Smooth muscle cell of the brain vasculature (primary cell): ENCODE measurements at places on chromosomes 16 and 17.

DNA sequence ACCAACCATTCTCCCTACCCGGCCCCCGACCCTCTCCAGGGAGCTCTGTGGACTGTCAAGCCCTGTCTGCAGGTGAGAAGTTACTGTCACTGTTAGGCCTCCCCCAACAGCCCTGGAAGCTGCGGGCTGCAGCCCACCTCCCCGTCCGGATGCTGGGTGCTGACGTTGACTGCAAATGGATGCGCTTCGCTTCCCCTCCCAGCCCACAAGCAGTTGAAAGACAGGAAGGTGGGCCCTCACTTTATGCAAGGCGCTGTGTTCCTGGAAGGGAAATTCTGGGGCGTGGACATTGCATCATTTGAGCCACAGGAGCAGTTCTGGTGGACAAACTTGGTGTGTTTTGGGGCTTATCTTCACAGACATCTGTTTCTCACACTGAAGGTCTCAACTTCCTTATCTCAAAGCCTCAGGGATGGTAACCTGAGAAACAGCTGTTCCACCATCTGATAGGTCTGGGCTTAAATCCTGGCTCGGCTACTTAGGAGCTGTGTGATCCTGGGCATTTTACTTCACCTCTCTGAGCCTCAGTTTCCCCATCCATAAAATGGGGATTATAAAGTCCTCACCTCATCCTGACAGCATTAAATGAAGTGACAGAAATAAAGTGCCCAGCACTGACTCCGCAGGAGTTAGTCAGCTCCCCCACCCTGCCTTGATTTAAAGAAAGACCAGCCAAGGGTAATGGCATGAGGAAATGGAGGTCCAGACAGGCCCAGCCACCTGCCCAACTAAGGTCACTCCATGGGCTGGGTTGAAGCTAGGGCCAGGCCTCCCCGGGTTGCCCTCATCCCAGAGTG, 4.6 kb upstream of the DRC7 start:
- DNase-seq, result no peak

DNA sequence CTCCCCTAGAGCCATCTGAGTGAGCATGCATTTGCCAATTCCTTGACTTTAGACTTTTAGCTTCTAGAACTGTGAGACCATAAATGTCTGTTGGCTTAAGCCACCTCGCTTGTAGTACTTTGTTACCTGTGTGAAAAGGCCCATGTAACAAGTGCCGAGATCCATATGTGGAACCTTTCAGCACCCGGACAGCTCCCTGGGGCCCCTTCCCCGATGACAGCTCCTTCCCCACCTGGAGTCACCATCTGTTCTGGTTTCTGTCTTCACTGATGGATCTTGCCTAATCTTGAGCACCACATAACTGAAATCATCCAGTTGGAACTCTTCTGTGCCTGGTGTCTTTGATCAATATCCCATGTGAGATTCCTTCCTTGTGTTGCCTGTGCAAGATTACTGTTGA, 78.9 kb upstream of the EEF2KMT start:
- no peak for DNase-seq

DNA sequence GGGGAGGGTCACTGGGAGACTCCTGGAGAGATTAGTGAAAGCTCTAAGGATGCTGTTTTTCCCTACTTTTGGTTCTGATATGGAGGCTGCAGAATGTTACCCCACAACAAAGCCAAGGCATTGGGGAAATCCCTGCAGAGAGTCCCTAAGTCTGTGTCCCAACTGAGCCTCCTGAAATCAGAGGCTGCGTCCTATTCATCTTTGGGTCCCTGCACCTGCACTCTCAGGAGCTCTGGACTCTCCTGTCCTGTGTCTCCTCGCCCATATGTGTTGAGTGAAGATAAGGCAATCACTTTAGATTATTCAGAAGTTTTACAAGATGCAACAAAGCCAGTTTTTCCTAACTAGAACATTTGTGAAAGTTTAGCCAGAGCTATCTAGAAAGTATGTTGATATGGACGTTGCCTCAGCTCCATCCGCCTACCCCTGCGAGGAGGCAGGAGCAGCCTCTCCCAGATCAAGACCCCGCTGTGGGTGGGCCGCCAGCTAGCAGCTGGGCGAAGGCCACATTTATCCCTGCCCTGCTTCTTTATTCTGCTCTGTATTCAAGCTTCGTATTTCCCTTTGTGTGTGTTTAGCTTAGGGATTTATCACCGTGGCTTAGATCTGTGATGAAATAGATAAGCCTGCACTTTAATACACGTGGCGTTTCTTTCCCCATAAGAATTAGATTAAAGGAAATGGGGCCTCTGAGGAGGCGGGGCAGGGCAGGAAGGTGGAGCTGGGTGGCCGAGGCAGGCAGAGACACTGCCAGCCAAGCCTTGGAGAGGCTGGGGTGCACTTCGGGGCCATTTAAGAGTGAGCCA, 37.4 kb downstream of the SHISA6 start:
- no peak for DNase-seq

GRCh38 chr16:83833921-83834320, 26.1 kb downstream of the HSBP1 start:
- DNase-seq, result no peak

GRCh38 chr17:50563092-50563511, 2.6 kb downstream of the CACNA1G start:
- no peak for DNase-seq
